Activated T-helper 1 cell treated with anti-CD3 and anti-CD28 coated beads, Interleukin-2, amount 50 U/mL, for 16 hours (primary cell): ENCODE measurements at places on chromosomes 5 and 9.

DNA sequence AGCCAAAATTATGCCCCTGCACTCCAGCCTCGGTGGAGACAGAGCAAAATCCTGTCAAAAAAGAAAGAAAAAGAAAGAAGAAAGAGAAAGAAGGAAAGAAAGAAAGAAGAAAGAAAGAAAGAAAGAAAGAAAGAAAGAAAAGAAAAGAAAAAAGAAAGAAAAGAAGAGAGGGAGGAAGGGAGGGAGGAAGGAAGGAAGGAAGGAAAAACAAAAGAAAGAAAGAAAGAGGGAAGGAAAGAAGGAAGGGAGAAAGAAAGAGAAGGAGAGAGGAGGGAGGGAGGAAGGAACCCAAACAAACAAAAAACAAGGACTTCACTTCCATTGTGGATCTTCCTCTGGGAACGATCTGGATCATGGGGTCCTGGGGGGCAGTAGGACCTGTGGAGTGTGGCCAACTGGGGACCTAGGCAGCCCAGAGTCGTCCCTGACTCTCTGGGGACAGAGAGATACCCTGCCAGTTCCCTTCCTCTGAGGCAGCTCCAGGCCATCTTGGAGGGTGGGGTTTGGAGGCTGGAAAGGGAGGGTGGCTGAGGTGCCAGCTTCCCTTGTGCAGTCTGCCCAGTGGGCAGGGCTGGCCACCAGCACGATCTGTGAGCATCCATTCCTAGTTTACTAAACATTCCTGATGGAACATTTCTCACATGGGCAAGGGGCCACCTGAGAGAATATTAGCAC, 216.8 kb downstream of the PAX5 start:
- DNase-seq = no peak

DNA sequence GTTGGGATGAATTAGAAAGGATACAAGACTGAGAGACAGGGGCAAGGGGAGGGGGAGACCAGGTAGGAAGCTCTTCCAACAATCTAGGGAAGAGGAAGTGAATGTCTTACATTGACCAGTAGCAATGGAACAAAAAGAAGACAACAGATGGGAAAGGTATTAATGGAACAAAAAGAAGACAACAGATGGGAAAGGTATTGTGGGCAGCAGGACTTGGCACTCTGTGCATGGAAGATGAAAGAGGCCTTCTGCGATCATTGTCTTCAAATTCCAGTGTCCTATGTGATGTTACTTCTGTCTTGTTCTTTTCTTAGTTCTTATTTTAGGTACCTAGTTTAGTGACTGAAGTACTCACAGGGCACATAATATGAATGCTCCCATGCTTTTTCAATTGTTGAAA, 161.8 kb downstream of the PALM2AKAP2 start:
- no peak for DNase-seq

GRCh38 chr5:148455185-148455584, 71.4 kb downstream of the FBXO38 start:
- DNase-seq = no peak

GRCh38 chr5:38378579-38378978, 120.2 kb downstream of the EGFLAM start:
- no peak for DNase-seq

GRCh38 chr5:149273237-149273636, 1.6 kb downstream of the AFAP1L1 start:
- no peak for DNase-seq

GRCh38 chr9:79220251-79220650, 351.5 kb upstream of the TLE4 start:
- no peak for DNase-seq

GRCh38 chr5:95414451-95414850, 23.3 kb downstream of the FAM81B start:
- no peak for DNase-seq
